ENCODE measurements at places on chromosomes 13 and 19.

- peak; percentile 52 for DNase-seq
Measured at GRCh38 chr19:47414469-47414868, 4.9 kb downstream of the MEIS3 start.

GRCh38 chr13:95870421-95870820 lies 182.8 kb downstream of the UGGT2 start:
- no peak for DNase-seq

DNA sequence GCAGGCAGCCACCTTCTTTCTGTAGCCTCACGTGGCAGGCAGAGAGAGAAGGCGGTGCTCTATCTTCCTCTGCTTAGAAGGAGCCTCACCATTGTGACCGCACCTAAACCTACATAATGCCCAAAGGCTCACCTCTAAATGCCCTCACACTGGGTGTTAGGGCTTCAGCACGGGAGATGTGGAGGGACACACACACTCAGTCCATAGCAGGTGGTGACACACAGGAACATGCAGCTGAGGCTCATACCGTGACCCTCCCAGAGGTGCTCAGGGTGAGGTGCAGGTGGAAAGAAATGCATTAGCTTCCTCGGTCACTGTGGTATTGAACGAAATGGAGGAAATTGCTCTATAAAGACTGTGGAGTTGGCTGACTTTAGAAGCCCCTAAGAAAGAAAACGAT lies 37.7 kb upstream of the TUBGCP3 start:
- DNase-seq, result no peak

- DNase-seq, result peak; percentile 65
Measured at GRCh38 chr19:49879243-49879963, 1.9 kb downstream of the TBC1D17 start.

DNA sequence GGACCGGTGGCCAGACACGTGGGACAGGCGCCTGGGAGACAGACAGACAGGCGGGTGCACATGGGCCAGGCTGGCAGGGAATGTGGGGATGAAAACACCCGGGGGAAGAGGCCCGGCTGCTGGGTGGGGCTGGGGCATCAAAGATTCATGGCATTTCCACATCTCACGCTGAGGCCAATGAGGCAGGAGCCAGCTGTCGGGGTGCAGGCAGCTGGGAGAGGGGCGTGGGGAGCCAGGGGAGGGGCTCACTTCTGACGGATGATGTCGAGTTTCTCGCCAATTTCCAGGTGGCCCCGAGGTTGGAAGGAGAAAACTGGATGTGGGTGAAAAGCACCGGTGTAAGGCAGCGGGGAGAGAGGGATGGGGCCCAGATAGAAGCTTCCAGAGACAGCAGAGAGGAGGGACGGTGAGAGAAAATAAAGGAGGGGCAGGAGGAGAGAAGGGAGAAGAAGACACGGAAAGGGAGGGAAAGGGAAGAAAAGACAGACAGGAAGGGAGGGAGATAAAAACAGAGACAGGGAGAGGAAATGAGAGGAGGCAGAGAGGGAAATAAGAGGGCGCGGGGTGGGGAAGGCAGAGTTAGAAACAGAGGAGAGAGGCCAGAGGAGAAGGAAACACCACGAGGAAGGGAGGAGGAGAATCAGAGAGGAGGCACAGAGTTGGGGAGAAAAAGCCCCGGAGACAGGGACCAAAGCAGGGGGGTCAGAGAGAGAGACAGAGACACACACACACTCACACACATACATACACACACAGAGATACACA lies 8.0 kb upstream of the CCER2 start:
- no peak for DNase-seq

- DNase-seq, result no peak
Measured at GRCh38 chr13:80276371-80277289, 64.3 kb downstream of the SPRY2 start.

- DNase-seq, result no peak
Measured at GRCh38 chr13:75875450-75875849, 239.3 kb downstream of the LMO7 start.

Measured in hematopoietic multipotent progenitor cell treated with erythropoietin and hydrocortisone succinate and interleukin-3 and kit ligand, for 6 days (in vitro differentiated cells).